ENCODE measurements at places on chromosomes 7 and 10.

GRCh38 chr7:68319061-68319460 is 1279.2 kb upstream of the AUTS2 start:
- DNase-seq = no peak

GRCh38 chr7:113890331-113891030 is 28.3 kb downstream of the PPP1R3A start:
- DNase-seq = no peak

DNA sequence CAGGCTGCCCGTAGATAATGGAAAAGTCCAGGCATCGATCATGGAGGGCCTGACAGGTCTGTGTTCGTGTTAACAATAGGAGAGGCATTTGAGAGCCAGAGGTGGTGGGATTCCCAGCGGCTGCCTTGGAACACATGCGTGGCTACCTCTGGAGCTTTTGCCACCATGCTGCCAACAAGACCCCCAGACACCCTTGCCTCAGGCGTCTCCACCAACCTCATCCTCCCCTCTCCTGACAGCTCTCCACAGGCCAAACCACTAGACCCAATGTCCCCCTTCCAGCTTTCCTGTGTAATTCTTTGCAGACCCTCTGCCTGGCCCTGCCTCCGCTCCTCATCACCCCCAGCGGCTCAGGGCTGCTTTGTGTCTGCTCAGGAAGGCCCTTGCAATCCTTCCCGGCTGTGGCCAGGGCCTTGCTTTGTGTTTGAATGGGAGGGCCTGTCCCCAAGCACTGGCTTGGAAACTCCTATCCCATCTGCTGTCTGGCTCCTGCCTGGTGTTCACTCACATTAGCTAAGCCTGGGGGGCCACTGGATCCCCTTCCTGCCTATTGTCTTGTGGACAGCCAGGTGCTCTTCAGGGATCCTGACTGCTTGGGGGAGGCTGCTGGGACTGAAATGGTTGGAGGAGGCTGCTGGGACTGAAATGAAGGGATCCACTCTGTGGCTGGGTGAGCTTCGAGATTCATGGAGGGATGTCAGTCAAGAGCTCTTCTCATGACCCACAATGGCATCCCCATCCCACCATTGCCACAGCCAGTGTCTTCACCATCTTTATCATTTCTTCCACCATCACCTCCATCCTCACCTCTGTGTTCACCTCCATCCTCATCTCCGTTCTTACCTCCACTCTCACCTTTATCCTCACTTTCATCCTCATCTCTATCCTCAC is 60.8 kb upstream of the ELN start:
- no peak for DNase-seq

GRCh38 chr10:110174201-110174600 is 33.2 kb upstream of the MXI1 start:
- no peak for DNase-seq

DNA sequence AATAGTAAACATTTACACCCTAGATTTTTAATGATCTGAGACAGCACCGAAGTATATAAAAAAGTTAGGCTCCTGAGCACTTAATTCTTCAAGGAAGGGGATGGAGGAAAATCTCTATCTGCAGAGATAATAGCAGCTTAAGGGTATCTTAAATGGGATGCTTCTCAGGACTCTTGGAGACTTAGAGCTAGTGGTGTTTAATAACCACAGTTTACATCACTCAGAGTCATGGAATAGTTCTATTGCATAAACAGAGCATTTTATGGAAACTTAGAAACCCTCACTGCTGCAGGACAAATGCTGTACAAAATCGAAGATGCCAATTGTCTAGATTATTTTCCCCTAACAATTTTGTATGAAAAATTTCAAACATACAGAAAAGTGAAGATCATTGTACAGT is 398.9 kb upstream of the GALNT17 start:
- no peak for DNase-seq

- no peak for DNase-seq
Measured at GRCh38 chr7:79709574-79710409, 256.3 kb upstream of the MAGI2 start.

- DNase-seq = no peak
Measured at GRCh38 chr7:100886936-100887515, 2.5 kb downstream of the UFSP1 start.

DNA sequence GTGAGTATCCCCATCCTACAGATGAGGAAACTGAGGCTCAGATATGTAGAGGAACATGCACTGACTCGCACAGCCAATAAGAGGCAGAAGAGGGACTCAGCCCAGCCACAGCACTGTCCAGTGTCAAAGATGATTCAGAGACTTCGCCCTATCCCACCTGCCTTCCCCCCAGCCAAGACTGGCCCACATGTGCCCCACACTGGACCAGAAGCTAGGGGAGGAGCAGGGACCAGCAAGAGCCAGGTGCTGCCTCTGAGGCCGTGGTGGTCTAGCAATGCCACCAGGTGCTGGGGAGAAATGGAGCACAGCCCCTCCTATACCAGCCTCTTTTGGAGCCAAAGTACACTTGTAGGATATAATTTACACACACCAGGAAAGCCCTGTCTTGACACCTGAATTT is 22.3 kb downstream of the GRID1 start:
- no peak for DNase-seq

GRCh38 chr7:146922782-146923181 is 806.2 kb downstream of the CNTNAP2 start:
- DNase-seq = no peak

DNA sequence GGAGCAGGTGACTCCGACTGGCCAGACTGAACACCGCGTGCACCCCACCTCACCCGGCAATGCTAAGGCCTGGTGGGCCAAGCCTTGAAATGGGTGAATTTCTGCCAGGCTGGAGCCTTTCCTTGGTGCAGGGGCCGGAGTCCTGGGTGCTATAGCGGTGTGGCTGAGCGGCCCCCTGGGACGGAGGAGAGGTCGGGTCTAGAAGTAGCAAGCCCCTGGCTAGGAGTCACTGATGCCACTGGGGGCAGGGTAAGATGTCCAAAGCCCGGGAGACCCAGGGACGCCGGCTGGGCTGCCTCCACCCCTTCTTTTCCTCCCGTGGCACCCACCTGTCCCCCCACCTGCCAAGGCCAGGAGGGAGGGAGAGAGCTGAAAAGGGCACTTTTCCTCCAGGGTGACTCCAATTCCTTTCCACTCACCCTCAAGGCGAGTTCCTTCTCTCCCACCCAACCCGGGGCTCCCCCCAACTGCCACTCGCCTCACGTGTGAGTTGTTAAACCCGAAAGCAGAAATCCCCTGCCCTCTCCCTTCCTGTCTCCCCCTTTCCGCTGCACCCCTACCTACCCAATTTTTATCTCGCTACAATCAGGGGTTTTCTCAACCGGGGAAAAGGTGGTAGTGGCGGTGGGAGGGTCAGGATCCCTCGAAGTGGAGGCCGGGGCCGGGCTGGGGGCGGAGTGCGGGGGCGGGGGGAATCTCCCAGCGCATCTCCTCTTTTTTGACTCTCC is 6.0 kb upstream of the GATA3 start:
- DNase-seq = no peak

DNA sequence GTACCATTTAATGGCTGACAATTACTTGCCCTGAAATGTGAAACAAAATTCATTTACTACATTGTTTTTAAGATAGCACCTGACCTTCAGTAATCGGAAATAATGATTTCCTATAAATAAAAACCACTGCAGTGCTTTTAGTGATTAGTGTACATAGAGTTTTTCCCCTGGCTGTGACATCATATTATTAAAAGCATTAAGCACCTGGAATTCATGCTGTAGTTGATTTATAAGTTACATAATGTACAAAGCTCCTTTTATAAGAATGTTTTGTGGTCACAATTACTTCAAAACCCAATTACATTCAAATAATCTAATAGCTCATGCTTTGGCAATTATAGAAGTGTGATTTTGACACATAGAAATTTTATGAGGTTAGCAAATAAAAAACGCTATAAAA is 44.3 kb upstream of the EIF4H start:
- no peak for DNase-seq

Measured in stimulated activated CD8-positive, alpha-beta memory T cell treated with anti-CD3 and anti-CD28 coated beads, Interleukin-7, amount 100 ng/mL, for 1 hour (primary cell).